ENCODE measurements at places on chromosomes 11 and 22.

DNA sequence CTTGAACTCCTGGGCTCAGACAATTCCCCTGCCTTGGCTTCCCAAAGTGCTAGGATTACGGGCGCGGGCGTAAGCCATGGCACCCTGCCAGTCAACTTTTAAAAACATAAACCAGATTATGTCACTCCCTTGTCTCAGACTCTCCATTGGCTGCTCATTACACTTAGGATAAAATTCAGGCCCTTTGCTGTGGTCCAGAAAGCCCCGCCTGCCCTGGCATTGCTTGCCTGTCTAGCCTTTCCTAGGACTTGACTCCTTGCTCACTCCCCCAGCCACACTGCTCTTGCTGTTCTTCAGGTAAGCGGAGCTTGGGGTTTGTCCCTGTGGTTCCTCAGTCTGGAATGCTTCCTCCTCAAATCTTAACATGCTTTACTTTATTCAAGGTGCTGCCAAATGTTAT lies 30.5 kb downstream of the DIXDC1 start:
- H3K4me3 ChIP-seq, result no peak overlapping the region
- H3K27me3 ChIP-seq, result no peaks in the 10 kb centered on the region
- DNase-seq, result no peak

GRCh38 chr22:39227542-39228272 lies 17.1 kb downstream of the PDGFB start:
- H3K4me3 ChIP-seq, result no peak overlapping the region
- peaks cover 8% of the 10 kb centered on the region for H3K4me1 ChIP-seq
- no peak for DNase-seq
- H3K36me3 ChIP-seq, result peaks cover 23% of the 10 kb centered on the region

GRCh38 chr22:30221121-30221992 lies 25.2 kb downstream of the LIF start:
- no peaks in the 10 kb centered on the region for H3K36me3 ChIP-seq
- H3K4me3 ChIP-seq, result no peak overlapping the region
- H3K27me3 ChIP-seq, result no peaks in the 10 kb centered on the region
- DNase-seq, result no peak
- no peak overlapping the region for H3K27ac ChIP-seq
- no peaks in the 10 kb centered on the region for H3K4me1 ChIP-seq

- H3K4me3 ChIP-seq, result no peak overlapping the region
- H3K27me3 ChIP-seq, result no peaks in the 10 kb centered on the region
- DNase-seq, result no peak
- no peaks in the 10 kb centered on the region for H3K4me1 ChIP-seq
Measured at GRCh38 chr22:24128631-24129262, 52.5 kb upstream of the SUSD2 start.

- peak; percentile 91 for DNase-seq
- H3K36me3 ChIP-seq, result no peaks in the 10 kb centered on the region
- no peaks in the 10 kb centered on the region for H3K4me1 ChIP-seq
- no peak overlapping the region for H3K27ac ChIP-seq
- H3K4me3 ChIP-seq, result no peak overlapping the region
Measured at GRCh38 chr11:86571273-86571948, 101.0 kb downstream of the ME3 start.

GRCh38 chr11:16815047-16815767 lies 76.8 kb downstream of the C11orf58 start:
- H3K27ac ChIP-seq, result no peak overlapping the region
- H3K4me3 ChIP-seq, result no peak overlapping the region
- no peak for DNase-seq
- H3K36me3 ChIP-seq, result peaks cover 16% of the 10 kb centered on the region
- H3K27me3 ChIP-seq, result no peaks in the 10 kb centered on the region

- no peak overlapping the region for H3K4me3 ChIP-seq
- DNase-seq, result no peak
- no peaks in the 10 kb centered on the region for H3K27me3 ChIP-seq
- H3K27ac ChIP-seq, result no peak overlapping the region
Measured at GRCh38 chr22:20807315-20807752, 33.4 kb downstream of the SERPIND1 start.

- DNase-seq, result no peak
- H3K4me1 ChIP-seq, result no peaks in the 10 kb centered on the region
- no peak overlapping the region for H3K27ac ChIP-seq
- H3K4me3 ChIP-seq, result no peak overlapping the region
- peaks cover 3% of the 10 kb centered on the region for H3K36me3 ChIP-seq
Measured at GRCh38 chr11:104663190-104664140, 234.8 kb downstream of the CASP12 start.

GRCh38 chr22:31211482-31211861 lies 626 bp upstream of the LIMK2 start:
- no peaks in the 10 kb centered on the region for H3K4me1 ChIP-seq
- H3K4me3 ChIP-seq, result peak overlapping the region; percentile 92
- no peak for DNase-seq
- no peaks in the 10 kb centered on the region for H3K27me3 ChIP-seq
- no peak overlapping the region for H3K27ac ChIP-seq
- H3K36me3 ChIP-seq, result peaks cover 5% of the 10 kb centered on the region

GRCh38 chr11:102196816-102197215 lies 86.6 kb downstream of the YAP1 start:
- H3K4me1 ChIP-seq, result peaks cover 3% of the 10 kb centered on the region
- no peak overlapping the region for H3K27ac ChIP-seq
- H3K27me3 ChIP-seq, result no peaks in the 10 kb centered on the region
- peaks cover 17% of the 10 kb centered on the region for H3K36me3 ChIP-seq
- no peak for DNase-seq

DNA sequence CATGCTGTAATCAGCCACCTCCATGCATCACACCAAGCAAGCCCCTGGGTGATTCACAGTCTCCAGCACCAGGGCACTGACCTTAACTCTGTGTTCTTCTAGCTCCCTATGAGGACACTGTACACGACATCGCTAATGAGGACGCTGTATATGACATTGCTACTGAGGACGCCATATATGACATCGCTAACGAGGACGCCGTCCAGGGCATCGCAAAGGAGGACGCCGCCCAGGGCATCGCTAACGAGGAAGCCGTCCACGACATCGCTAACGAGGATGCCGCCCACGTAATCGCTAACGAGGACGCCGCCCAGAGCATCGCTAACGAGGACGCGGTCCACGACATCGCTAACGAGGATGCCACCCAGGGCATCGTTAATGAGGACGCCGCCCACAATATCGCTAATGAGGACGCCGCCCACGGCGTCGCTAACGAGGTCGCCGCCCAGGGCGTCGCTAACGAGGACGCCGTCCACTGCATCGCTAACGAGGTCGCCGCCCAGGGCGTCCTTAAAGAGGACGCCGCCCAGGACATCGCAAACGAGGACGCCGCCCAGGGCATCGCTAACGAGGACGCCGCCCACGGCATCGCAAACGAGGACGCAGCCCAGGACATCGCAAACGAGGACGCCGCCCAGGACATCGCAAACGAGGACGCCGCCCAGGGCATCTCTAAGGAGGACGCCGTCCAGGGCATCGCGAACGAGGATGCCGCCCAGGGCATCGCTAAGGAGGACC lies 34.5 kb upstream of the DGCR6L start:
- no peaks in the 10 kb centered on the region for H3K27me3 ChIP-seq
- H3K36me3 ChIP-seq, result no peaks in the 10 kb centered on the region
- no peaks in the 10 kb centered on the region for H3K4me1 ChIP-seq
- no peak overlapping the region for H3K27ac ChIP-seq

DNA sequence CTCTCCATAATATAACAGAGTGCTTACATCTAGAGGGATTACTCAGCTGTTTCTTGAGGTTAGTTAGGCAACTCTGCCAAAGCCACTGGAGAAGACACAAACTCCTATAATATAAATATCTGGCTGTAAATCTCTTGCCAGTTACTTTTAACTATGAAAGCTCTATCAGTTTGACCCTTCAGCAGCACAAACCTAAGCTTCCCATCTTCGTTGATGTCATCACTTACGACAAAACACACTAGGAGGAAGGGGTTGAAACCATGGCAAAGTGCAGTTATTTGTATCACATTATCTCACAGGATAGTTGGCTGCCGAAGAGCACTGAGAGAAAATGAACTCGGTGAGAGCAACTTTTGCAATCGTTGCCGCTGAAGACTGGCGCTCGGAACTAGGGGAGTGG lies 922.1 kb downstream of the OPCML start:
- H3K36me3 ChIP-seq, result no peaks in the 10 kb centered on the region
- no peaks in the 10 kb centered on the region for H3K27me3 ChIP-seq
- H3K4me3 ChIP-seq, result no peak overlapping the region
- no peak overlapping the region for H3K27ac ChIP-seq

- H3K27me3 ChIP-seq, result no peaks in the 10 kb centered on the region
- no peaks in the 10 kb centered on the region for H3K4me1 ChIP-seq
- peaks cover 8% of the 10 kb centered on the region for H3K36me3 ChIP-seq
Measured at GRCh38 chr11:6351782-6352382, 31.6 kb upstream of the CAVIN3 start.

DNA sequence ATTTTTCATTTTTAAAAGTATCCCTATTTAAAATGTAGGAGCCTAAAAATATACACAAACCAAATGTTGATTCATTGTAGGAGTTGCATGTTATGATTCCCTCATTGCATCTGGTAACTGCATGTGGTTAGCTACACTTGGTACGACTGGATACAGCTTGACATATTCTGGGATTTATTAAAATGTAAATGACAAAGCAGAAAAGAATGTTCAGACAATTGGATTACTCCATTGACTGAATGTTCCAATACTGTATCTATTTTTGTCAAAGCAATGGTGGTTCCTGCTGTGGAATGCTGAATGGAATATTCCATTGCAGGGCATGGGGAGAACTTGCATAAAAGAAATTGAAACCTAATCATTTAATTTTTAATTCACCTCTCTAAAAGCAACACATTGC lies 30.8 kb downstream of the BLID start:
- H3K27ac ChIP-seq, result no peak overlapping the region
- H3K4me1 ChIP-seq, result no peaks in the 10 kb centered on the region
- H3K4me3 ChIP-seq, result no peak overlapping the region
- H3K36me3 ChIP-seq, result no peaks in the 10 kb centered on the region

DNA sequence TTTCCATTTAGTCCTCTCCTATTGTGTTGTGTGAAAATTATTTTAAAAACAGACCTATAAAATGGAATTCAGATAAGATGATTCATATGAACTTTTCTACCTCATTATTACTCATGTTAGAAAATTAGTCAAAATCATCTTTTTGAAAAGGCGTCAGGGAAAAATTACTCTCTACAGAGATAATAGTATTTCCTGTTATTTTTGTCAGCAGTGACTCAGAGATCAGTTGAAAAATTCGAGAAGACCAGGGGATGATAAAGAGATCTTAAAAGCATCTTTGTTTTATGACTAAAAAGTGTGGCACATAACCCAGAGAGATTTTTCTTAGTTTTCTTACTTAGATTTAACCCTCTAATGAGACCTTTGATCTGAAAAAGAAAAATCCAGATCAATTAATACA lies 157.9 kb upstream of the CARD18 start:
- no peaks in the 10 kb centered on the region for H3K36me3 ChIP-seq
- no peak overlapping the region for H3K27ac ChIP-seq
- no peak overlapping the region for H3K4me3 ChIP-seq
- no peaks in the 10 kb centered on the region for H3K27me3 ChIP-seq
- no peak for DNase-seq

- no peak overlapping the region for H3K27ac ChIP-seq
- H3K4me1 ChIP-seq, result peaks cover 28% of the 10 kb centered on the region
- peaks cover 15% of the 10 kb centered on the region for H3K36me3 ChIP-seq
- DNase-seq, result no peak
Measured at GRCh38 chr11:121467965-121468364, 15.2 kb upstream of the SORL1-AS1 start.

DNA sequence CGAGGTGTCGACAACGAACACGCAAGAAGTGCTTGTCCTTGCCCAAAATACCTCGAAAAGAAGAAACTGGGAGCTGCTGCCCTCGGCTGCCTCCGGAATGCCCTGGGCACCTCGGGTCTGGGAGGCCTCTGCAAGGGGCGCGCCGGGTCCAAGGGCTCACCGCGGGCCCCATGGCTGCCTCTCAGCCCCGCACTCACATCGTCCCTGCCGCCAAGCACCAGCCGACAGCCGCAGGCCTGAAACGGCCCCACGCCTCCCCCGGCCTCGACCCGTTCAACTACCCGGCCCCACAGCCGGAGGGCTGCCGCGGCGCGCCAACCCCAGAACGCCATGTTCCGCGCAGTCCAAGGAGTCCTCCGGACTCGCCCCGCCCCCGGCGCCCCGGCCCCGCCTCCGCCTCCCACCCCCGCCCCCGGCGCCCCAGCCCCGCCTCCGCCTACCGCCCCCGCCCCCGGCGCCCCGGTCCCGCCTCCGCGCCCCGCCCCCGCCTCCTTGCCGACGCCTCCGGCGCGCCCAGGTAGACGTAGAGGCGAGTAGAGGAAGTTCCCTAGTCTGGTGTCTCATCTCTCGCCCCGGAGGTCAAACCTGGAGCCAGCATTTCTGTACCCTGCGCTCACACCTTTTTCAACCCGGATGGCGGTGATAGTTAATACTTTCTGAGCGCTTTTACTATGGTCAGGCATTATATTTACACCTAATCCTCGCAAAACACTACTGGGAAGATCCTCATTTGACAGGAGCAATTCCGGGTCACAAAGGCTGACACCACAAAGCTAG lies at the start of gene SIRT3:
SIRT3 (minus strand) TSS at position 346 of the 777 bp plus-strand sequence; CDS start at position 332, 14 bp downstream.
- H3K4me1 ChIP-seq, result no peaks in the 10 kb centered on the region
- H3K27me3 ChIP-seq, result no peaks in the 10 kb centered on the region
- DNase-seq, result peak; percentile 87
- H3K27ac ChIP-seq, result no peak within 1 kb of the TSS
- peak within 1 kb of the TSS; percentile 96 for H3K4me3 ChIP-seq
- peaks cover 16% of the 10 kb centered on the region for H3K36me3 ChIP-seq

DNA sequence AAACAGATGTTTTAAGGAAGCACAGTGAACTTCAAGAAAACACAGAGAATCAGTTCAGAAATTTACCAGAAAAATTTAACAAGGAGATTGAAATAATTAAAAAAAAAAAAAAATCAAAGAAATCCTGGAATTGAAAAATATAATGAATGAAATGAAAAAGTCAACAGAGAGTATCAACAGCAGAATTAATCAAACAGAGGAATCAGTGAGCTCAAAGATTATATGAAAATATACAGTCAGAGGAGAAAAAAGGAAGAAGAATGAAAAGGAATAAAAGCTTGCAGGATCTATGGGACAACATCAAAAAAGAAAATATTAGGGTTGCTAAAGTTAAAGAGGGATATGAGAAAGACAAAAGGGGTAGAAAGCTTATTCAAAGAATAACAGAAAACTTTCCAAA lies 82.3 kb downstream of the XRRA1 start:
- no peaks in the 10 kb centered on the region for H3K27me3 ChIP-seq
- no peak for DNase-seq
- no peak overlapping the region for H3K4me3 ChIP-seq
- peaks cover 83% of the 10 kb centered on the region for H3K36me3 ChIP-seq

DNA sequence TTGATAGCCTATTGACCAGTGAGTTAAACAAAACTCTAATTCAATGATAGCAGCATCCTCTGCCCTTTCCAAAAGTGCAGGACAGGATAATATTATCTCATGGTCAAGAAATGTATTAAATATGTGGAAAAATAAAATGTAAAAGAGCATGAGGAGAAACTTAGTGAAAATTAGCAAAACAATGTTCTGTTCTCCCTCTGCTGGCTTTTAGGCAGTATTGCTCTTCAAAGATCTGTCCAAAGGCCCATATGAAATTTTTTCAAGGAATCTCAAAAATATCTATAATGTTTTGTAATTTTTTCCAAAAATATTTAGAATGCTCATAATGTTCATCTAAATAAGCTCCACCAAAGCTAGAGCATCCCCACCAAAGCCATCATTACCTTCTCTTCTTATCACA lies 8.3 kb upstream of the ARL14EP start:
- no peak for DNase-seq
- no peaks in the 10 kb centered on the region for H3K27me3 ChIP-seq
- no peak overlapping the region for H3K27ac ChIP-seq
- H3K36me3 ChIP-seq, result 0 out of 2 replicates have a peak, but pooled peaks cover 4% of the 10 kb centered on the region
- no peaks in the 10 kb centered on the region for H3K4me1 ChIP-seq

- no peaks in the 10 kb centered on the region for H3K36me3 ChIP-seq
- H3K27ac ChIP-seq, result no peak overlapping the region
- H3K4me3 ChIP-seq, result no peak overlapping the region
- no peaks in the 10 kb centered on the region for H3K27me3 ChIP-seq
Measured at GRCh38 chr11:12803086-12803826, 129.0 kb downstream of the TEAD1 start.
